ENCODE measurements at places on chromosomes 1 and 21. TPM values are rescaled to one million over a fixed set of nuclear protein-coding genes. Genes with fewer than 3 reads are reported as not detected.

DNA sequence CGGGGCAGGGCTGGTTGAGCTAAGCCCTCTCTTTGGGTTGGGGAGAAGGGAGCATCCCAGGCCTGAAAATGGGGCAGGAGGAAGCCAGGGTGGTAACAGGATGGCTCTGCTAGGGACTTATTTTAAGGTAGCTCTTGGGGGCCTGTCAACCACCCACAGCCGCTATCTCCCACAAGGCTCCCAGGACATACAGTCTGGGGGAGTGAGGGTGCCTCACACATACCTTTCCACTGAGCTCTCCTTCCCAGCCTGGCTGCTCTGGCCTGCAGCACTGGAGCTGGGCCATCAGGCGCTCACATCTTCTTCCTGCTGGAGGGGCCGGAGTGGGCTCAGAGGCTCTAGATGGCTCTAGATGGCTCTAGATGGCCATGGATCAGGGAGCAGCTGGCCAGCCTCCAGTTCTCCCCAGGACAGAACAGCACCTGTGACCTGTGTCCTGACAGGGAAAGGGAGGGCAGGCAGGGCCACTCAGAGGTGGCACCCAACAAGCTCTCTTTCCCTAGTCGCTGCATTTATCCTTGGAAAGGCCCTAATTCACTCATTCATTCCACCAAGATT lies 11.0 kb upstream of the NPPB start:
- DNase-seq, result no peak

DNA sequence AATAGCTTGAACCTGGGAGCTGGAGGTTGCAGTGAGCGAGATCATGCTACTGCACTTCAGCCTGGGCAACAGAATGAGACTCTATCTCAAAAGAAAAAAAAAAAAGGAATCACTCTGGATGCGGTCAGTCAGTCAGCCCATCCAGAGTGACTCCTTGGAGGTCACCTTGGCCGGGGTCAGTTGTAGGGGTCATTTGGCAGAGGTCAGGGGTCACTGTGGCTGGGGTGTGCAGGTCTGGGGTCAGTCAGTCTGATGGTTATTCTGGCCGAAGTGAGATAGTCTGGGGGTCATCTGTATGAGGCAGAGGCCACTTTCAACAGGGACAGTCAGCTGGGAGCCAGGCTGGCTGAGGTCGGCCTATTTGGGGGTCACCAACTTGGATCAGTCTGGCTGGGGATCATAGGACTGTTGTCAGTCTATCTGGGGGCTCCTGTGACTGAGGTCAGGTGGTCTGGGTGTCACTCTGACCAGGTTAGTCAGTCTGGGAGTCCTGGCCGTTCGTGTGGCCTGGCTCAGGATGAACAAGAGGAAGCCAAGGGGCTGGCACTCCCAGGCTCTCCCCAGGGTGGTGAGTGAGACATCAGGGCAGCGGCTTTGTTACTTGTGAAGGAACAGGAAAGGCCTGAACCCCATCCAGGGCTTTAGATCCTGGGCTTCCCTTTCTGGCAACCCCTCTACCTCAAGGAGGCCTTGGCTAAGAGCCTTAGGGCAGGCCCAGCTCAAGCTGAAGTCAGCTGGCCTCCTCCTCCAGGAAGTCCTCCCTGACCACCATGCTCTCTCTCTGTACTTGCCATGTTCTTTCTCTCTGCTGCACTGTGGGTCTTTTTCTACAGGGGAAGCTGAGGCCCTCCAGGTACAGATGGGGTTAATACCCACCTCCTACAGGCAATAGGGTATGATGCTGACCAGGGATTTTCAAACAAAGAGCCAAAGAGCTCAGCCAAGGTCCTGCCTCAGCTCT lies 15.1 kb downstream of the PTPRU start:
- no peak for DNase-seq

GRCh38 chr1:41282679-41283317 lies 40.7 kb upstream of the SCMH1 start:
- DNase-seq, result peak; percentile 50

DNA sequence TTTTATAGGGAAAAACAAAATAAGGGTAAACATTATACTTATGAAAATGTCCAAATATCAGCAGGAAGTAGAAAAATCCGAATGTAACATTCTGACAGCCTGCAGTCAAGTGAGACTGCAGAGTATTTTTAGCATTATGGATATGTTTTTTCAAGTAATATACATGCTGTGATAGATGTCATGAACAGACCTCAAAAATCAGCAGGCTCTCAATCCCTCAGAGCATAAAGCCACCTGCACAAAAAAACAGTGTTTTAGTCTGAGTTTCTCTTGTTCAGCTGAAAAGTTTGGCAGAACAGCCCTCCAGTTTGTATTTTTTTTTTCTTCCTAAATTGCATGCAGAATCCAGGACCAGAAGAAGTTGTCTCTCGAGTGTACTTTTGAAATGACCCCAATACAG lies 219.1 kb upstream of the FMN2 start:
- DNase-seq, result no peak

GRCh38 chr1:8800416-8800815 lies 17.0 kb downstream of the RERE start:
- no peak for DNase-seq

GRCh38 chr1:184753117-184753516 lies 1.5 kb downstream of the EDEM3 start:
- DNase-seq, result no peak

DNA sequence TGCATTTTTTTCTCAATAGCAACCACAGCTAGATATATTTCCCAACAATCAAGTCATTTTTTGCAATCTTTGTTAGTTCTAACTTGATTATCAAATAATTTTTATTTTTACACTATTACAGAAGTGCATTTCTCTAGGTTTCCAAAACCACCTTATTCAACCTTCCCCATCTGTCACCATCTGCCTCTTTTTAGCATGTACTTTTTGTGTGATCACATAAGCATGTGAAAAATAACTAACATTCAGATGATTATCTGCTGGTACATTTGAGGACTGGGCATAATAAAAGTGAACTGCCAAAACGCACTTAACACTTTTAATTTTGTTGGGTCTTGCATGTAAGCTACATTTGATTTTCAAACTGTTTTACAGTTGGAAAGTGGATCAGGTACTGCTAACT lies 291.5 kb downstream of the AKT3 start:
- no peak for DNase-seq

DNA sequence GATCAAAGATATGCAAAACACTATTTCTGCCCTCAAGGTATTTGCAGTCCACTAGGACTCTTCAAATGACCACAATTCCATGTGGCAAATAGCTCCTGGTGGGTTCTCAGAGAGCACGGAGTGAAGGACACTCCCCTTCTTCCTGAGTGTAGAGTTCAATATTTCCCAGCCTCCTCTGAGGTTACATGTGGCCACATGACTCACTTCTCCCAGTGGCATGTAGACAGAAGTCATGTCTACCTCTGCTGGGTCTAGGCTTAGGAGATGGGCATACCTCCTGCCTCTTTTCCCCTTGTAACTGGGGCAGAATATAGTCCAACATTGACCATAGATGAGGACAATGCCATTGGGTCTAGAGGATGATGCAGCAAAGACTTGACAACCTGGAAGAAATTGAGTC lies 191.4 kb downstream of the MIS18A start:
- no peak for DNase-seq

- DNase-seq, result no peak
These were observed 4.4 kb downstream of the ACKR1 start for GRCh38 chr1:159209061-159209460.

- DNase-seq, result no peak
These were observed 334.2 kb downstream of the NTNG1 start for GRCh38 chr1:107474877-107475612.

DNA sequence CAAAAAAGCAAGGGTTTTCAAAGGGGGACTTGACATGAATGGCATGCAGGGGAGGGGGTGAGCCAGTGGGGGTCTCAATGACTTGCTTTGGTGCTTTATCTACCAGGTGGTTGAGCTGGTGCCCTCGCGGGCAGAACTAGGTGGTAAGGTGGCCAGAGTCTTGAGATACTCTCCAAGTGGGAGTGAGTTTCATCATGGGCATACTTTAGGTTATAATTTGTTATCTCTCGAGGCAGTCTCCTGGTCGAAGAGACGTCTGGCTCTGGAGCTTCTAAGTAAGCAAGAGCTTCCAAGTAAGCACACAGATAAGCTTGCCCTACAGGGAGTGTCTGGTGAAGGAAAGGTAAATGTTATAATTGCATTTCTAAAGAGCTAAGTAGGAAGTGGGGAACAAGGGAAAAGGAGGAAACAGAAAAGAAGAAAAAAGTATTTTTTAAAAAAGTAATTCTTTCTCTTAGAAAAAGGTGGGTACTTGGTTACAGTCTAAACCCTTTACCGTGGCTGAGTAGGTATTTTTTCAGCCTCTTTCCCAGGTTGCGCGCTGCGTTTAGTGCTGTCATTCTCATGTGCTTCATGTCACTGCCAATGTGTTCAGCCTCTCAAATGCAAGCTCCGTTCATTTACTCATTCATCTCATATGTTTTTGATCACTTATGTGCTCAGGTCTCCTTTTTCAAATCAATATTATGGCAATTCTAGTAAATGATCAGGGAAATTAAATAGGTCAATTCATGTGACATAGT lies 31.6 kb upstream of the DNAJC6 start:
- no peak for DNase-seq

GRCh38 chr1:86828024-86828423 lies 85.9 kb downstream of the SELENOF start:
- no peak for DNase-seq

- DNase-seq, result no peak
These were observed 62.9 kb downstream of the SEC16B start for GRCh38 chr1:177907000-177907399.

GRCh38 chr1:64651841-64652240 lies 93.0 kb upstream of the RAVER2 start:
- no peak for DNase-seq

GRCh38 chr21:25330266-25330665 lies 277.0 kb downstream of the MRPL39 start:
- no peak for DNase-seq

GRCh38 chr1:246591504-246591903 lies 25.2 kb downstream of the CNST start:
- no peak for DNase-seq

- DNase-seq, result no peak
These were observed 30.3 kb downstream of the INTS7 start for GRCh38 chr1:212004895-212005608.

- no peak for DNase-seq
These were observed 6.3 kb downstream of the SLC9A1 start for GRCh38 chr1:27148591-27148990.

GRCh38 chr1:216815260-216816131 lies 92.3 kb upstream of the ESRRG start:
- DNase-seq, result no peak

GRCh38 chr21:26881504-26882228 lies 36.5 kb upstream of the ADAMTS1 start:
- no peak for DNase-seq

GRCh38 chr1:218829097-218829496 lies 344.6 kb upstream of the LYPLAL1 start:
- no peak for DNase-seq

DNA sequence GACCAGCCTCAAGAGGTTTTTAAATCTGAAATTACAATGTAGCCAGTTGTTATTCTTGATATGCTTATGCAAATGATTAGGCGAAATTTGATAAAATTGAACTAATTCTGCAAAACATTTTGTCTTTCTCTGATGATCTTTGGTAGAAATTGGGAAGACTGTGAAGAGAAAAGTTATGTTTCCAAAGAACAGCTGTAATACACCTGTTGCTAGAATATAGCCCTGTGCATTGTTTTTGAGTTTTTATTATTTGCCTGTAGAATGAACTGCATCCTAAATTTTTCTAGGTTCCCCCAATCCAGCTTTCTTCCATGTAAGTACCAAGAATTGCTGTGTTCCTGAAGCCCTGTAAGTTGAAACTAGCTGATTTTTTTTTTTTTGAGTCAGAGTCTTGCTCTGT lies 81.5 kb upstream of the RHOU start:
- no peak for DNase-seq

DNA sequence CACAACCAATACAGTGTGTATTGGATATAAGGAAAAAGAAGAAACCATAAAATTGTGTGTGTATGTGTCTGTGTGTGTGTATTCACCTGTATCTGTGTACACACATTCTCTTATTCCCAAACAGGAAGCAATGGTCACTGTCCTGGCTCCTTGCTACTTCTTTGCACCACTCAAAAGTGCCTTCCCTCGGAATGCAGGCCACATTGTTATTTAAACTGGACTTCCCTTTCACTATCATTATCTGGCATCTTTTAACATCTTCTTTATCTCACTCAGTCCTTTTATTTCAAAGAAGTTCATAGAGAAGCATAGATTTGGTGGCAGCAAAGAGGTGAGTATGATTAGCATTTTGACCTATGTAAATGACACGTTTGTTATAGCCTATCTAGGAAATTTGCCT lies 803.7 kb downstream of the NCAM2 start:
- no peak for DNase-seq

DNA sequence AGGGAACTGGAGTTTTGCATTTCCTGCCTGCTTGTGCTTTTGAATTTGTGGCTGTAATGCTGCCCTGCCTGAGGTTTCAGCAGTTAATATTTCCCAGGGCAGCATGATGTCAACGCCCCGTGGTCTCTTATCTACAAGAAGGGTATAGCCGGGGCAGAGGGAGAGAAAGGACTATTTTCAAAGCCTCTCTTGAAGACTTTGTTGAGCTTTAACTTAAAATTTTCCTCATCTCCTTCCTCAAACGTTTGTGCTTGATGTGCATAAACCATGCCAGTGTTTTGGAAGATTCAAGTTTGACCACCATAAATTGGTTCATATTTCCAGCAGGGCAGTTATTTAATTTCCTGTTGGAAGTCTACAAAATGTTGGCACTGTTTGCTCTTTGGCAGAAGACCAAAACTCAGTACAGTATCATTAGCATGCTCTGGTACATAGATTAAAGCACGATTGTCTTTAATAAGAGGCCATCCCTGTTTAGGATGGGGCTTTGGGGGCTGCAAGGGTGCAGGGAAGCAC lies 43.4 kb downstream of the ROR1 start:
- no peak for DNase-seq

- DNase-seq, result no peak
These were observed 99.7 kb downstream of the NMNAT2 start for GRCh38 chr1:183318433-183318832.

- DNase-seq, result no peak
These were observed 34.0 kb upstream of the BACE2 start for GRCh38 chr21:41133874-41134522.

- DNase-seq, result no peak
These were observed 25.1 kb upstream of the RNF186 start for GRCh38 chr1:19840228-19840627.

DNA sequence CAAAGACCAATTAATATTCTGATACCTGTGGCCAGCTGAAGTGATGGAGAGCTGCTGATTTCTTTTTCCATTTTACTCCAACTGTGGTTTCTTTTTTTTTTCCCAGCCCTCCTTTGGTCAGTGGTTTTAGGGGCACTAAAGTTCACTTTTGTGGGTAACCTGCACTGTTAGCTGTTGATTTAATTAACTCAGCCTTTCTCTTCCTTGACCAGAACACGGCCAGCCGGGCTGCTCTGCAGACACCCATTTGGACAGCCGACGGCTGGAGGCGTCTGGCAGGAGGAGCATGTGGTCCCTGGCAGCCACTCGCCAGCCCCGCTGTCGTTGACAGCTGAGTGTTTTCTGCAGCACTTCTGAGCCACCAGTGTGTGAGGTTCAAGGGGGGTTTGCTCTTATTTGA lies 136.2 kb upstream of the RUNX3 start:
- DNase-seq, result no peak

RGS18 gene
- not detected for total RNA-seq

AZIN2 gene
- 8.1 TPM for total RNA-seq

KCNAB2 gene
- 9.0 TPM for total RNA-seq

TCHH gene
- not detected for total RNA-seq

SLC22A15 gene
- total RNA-seq, result 2.3 TPM

ZNF695 gene
- 21.8 TPM for total RNA-seq

PDE4B gene
- 32.5 TPM for total RNA-seq

VASH2 gene
- total RNA-seq, result 8.7 TPM

ZSCAN20 gene
- 7.0 TPM for total RNA-seq

KCNQ4 gene
- total RNA-seq, result 0.89 TPM

KMO gene
- not detected for total RNA-seq

CADM3 gene
- total RNA-seq, result 10.0 TPM

ZNF697 gene
- 19.5 TPM for total RNA-seq
